ENCODE measurements at places on chromosomes 6 and 20. TPM values are rescaled to one million over a fixed set of nuclear protein-coding genes. Genes with fewer than 3 reads are reported as not detected.

The SMIM28 gene
- not detected for total RNA-seq

DNA sequence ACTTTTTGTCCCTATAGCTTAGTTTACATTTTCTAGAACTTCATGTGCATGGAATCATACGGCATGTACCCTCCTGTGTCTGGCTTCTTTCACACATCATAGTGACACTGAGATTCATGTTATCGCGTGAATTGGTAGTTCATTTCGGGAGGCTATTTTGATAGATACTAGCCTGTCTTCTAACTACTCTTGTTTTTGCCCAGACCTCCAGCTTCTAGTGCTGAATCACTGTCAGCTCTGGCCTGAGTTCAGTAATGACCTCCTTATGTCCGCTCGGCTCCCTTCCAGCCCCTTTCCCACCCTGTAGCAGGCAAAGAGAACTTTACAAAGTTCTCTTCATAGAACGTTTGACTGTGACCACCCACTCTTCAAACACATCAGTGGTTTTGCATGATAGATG, 14.1 kb downstream of the MYBL2 start:
- no peak for DNase-seq

GRCh38 chr20:2805689-2806350, 5.4 kb upstream of the CPXM1 start:
- no peak for DNase-seq

DNA sequence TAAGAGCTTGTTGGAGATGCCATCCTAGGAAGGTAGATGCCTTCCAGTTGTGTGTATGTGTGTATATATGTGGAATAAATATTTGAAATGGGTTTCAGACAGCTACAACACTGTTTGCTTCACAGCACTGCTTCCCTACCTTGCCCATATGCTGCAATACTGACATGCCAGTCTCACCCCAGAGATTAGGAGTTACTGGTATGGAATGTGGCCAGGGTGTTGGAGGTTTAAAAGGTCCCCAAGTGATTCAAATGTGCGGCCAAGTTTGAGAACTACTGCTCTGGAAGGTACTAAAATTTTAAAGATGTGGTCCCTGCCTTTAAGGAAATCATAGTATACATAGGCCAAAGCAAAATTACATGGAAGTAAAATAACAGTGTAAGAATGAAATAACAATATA, 39.5 kb downstream of the BCKDHB start:
- no peak for DNase-seq

The SEC23B gene
- 32.3 TPM for total RNA-seq

GRCh38 chr6:144619966-144620365, 334.8 kb downstream of the UTRN start:
- no peak for DNase-seq

- DNase-seq = no peak
These were observed 94.9 kb downstream of the RFX6 start for GRCh38 chr6:116971959-116972358.

GRCh38 chr20:1952737-1953530, 40.9 kb downstream of the PDYN start:
- DNase-seq = no peak

The MEI4 gene
- total RNA-seq = 0.05 TPM

DNA sequence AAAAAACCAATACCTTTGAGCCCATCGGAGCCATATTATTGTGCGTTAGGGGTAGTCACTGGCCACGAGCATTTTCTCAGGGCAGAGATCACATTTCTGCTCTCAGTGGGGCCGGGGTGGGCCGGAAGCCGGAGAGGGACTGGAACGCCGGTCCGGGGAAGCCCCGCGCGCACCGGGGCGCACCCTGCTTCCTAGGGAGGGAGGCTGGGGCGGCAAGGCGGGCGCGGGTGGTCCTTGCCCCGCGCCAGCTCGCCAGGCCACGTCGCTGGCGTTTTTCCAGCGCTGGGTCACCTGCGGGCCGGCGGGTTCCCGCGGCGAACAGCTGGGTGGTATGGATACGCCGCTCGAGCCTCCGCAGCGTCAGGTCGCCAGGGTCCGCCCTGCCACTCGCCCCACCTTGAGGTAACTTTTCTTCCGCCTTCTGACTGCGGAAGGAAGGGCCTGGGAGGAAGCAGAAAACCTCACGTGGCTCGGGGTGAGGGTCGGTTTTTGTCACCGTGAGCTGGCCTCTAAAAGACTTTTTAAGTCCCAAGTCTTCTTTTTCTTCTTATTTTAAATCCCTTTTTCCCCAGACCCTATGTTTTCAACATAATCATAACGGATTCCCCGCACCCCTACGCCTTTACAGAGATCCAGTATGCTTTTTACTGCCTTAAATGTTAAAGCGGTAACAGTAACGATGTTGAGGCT, 2.7 kb upstream of the EEF1A1 start:
- peak; percentile 85 for DNase-seq

DNA sequence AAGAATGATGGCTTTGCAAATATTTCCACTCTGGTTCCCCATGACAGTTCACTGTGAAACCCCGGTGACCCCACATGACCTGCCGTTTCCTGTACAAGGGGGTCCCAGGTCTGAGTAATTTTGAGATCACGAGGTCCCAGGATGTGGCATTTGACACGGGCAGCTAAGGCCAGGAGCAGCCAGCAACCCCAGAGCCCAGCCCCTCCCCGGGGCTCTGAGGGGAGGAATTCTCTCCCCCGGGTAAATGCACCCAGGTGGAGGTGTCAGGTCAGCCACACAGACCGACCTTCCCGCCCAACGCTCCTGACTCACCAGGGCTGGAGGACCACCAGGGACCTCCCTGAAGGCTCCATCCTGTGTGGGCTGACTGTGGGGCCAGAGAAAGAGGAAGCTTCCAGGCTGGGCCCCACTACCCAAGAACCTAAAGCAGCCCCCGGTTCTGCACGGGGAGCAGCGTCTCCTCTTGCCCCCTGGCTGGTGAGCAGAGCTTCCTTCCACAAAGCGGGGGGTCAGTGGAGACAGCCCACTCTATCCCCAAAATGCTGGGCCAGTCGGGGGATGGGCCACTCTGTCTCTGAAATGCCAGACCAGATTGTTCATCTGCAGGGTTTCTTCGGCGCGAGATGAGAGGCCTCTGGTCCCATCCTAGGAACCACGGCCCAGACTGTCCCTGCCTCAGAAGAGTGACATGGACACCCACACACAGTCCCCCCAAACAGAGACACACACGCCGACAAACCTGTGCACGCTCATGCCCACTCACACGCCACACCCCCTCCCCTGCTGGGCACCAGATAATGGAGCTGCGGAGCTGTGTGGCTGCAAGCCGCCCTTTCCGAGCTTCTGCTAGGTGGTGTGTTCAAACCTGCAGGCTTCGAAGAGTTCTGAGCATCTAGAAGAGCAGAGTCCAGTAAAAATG, 23.4 kb upstream of the SLCO4A1 start:
- DNase-seq = no peak

The GNAS-AS1 gene
- total RNA-seq = not detected

DNA sequence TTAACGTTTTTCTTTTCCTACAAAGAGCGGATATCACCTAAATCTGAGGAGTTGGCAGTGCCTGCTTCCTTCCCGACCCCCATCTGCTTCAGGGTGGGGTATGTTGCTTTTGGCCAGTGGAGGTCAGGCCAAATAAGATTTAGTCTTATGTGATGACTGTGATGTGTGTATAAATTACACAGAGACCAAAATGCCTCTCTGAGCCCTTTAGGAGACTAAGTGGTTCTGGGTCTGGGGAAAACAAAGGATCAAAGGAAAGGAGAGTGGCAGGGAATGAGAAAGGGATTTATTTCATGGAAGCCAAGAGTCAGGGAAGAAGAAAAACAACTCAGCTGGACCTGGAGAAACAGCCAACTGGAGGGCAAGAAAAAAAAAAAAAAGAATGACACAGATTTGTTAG, 39.1 kb upstream of the TBC1D7 start:
- DNase-seq = no peak

Measured in posterior vena cava (tissue), 2 donors.